Stimulated activated CD8-positive, alpha-beta memory T cell treated with anti-CD3 and anti-CD28 coated beads, Interleukin-4, amount 100 ng/mL, for 48 hours (primary cell): ENCODE measurements at places on chromosomes 11 and 22.

GRCh38 chr22:29912605-29913398 is 29.8 kb downstream of the MTMR3 start:
- no peak for DNase-seq

GRCh38 chr11:5620651-5621521 is 3.9 kb upstream of the TRIM34 start:
- DNase-seq = no peak

DNA sequence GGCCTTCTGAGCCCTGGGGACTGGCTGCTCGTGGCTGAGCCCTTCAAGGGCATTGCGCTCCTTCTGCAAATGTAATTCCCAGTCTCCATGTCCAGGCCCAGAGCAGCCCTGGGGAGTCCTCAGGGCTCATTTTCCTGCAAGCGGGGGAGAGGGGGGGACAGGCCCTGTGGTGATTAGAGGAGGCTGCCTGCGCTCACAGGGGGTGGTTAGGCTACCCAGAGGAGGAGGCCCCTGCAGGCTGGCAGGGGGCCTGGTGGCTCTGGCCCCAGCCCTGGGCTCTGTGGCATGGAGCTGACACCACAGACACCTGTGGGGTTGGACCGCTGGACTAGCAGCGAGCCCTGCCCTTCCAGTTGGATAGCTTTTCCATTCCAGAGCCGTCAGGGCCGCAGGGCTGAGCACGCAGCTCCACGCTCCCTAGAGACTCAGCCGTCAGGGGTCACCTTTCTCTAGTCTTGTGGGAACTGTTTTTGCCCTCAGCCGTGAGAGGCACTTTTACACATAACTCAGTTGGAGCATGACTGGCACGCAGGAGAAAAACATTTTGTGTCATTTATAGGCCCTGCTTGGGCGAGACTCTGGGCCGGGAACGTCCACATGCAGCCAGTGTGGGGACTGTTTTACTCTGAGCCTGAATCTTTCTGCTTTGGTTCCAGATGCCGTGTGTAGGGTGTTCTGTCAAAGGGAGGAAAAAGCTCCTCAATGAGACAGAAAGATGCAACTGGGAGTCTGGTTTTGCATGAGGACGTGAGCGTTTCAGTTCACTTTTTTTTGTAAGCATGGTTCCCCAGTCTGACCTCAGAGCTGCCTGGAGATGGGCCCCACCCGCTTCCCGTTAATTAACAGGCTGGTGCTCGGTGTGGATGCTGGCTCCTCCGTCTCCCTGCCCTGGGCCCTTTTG is 58.1 kb downstream of the LRP5 start:
- no peak for DNase-seq

- DNase-seq = no peak
Observed at GRCh38 chr11:96072592-96072991, 148.7 kb upstream of the MTMR2 start.

- DNase-seq = no peak
Observed at GRCh38 chr11:130620548-130620947, 172.1 kb downstream of the ADAMTS15 start.

- DNase-seq = no peak
Observed at GRCh38 chr11:9790703-9791102, 126.8 kb downstream of the SWAP70 start.

DNA sequence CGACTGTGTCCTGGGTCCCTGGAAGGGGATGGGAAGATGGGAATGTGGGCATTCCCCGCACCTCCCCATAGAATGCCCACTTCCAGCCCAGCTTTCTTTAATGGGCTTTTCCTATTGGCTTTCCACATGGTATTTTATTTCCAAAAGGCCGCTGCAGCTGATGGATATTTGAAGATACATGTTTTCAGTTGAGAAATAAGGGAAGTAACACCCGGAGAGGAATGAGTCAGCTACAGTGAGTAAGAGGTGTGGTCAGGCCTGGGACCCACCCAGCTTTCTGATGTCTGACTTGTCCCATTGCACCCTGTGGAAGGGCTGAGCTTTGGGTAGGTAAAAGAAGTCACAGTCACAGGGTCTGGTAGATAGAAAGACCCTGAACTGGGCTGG is 476.9 kb downstream of the MIAT start:
- DNase-seq = peak; percentile 47

GRCh38 chr11:64580412-64580811 is 10.6 kb upstream of the SLC22A12 start:
- DNase-seq = no peak

DNA sequence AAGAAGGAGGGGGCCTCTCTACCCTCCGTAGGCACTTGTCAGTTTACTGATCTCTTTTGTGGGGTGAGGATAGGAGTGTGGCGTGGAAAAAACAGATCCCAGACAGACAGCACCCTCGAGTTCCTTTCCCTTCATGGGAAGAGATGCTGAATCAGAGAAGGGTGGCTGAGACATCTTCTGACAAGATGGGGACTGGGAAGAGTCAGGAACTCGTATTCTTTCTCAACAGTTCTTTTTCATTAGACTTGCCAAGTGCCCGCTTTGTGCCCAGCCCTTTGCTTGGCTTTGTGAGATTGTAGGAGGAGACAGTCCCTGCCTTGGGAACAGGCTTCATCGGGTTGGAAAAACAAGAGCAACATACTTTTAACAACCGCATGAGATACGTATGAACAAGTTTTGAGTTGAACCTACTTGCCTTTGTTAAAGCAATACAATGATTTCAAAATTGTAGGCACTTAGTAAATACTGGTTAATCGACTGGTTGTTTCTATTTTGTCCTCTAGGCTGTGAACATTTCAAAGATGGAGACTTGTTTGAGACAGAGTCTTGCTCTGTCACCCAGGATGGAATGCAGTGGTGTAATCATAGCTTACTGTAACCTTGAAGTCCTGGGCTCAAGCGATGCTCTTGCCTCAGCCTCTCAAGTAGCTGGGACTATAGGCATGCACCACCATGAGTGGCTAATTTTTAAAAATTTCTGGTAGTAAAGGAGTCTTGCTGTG is 1.1 kb downstream of the RRM1 start:
- no peak for DNase-seq
